ENCODE measurements at places on chromosomes 5 and 9. TPM values are rescaled to one million over a fixed set of nuclear protein-coding genes. Genes with fewer than 3 reads are reported as not detected.

TSC1 gene
- total RNA-seq = 37.4 TPM

OLFM1 gene
- total RNA-seq = 63.0 TPM

SOHLH1 gene
- not detected for total RNA-seq

FOXD1 gene
- 9.9 TPM for total RNA-seq

SLC23A1 gene
- not detected for total RNA-seq

CRHBP gene
- total RNA-seq = 7.0 TPM

SPEF2 gene
- 4.4 TPM for total RNA-seq

PCDHGC4 gene
- 2.8 TPM for total RNA-seq

PCDHA1 gene
- total RNA-seq = not detected

DNA sequence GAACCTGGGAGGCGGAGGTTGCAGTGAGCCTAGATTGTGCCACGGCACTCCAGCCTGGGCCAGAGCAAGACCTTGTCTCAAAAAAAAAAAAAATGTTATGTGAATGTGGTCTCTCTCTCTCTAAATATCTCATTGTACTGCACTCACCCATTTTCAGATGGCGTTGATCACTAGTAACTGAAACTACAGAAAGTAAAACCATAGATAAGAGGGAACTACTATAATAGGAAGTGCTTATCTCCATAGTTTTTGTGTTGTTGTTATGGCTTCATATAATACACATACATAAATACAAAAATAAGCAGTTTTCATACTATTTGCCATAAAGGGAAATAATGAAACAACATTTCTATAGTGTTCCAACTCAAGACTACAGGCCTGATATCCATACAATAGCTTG is 9.1 kb downstream of the IL31RA start:
- no peak overlapping the region for H3K27ac ChIP-seq
- DNase-seq = no peak
- no peaks in the 10 kb centered on the region for H3K4me1 ChIP-seq
- H3K4me3 ChIP-seq = no peak overlapping the region
- H3K36me3 ChIP-seq = no peaks in the 10 kb centered on the region
- no peaks in the 10 kb centered on the region for H3K27me3 ChIP-seq

- H3K36me3 ChIP-seq = no peaks in the 10 kb centered on the region
- H3K4me3 ChIP-seq = no peak overlapping the region
- H3K4me1 ChIP-seq = no peaks in the 10 kb centered on the region
- H3K27ac ChIP-seq = no peak overlapping the region
- no peak for DNase-seq
Observed at GRCh38 chr5:132182359-132183040, 45.2 kb downstream of the P4HA2 start.

GRCh38 chr5:151224372-151224771 is 480 bp upstream of the CCDC69 start:
- H3K36me3 ChIP-seq = no peaks in the 10 kb centered on the region
- no peak overlapping the region for H3K4me3 ChIP-seq

GRCh38 chr9:21028466-21028865 is 3.0 kb downstream of the HACD4 start:
- H3K27me3 ChIP-seq = no peaks in the 10 kb centered on the region
- H3K4me1 ChIP-seq = no peaks in the 10 kb centered on the region
- no peaks in the 10 kb centered on the region for H3K36me3 ChIP-seq
- no peak for DNase-seq
- H3K4me3 ChIP-seq = no peak overlapping the region
- no peak overlapping the region for H3K27ac ChIP-seq

GRCh38 chr5:91591076-91591475 is 208.0 kb upstream of the ARRDC3 start:
- no peaks in the 10 kb centered on the region for H3K4me1 ChIP-seq
- no peaks in the 10 kb centered on the region for H3K27me3 ChIP-seq
- no peaks in the 10 kb centered on the region for H3K36me3 ChIP-seq
- no peak overlapping the region for H3K27ac ChIP-seq

DNA sequence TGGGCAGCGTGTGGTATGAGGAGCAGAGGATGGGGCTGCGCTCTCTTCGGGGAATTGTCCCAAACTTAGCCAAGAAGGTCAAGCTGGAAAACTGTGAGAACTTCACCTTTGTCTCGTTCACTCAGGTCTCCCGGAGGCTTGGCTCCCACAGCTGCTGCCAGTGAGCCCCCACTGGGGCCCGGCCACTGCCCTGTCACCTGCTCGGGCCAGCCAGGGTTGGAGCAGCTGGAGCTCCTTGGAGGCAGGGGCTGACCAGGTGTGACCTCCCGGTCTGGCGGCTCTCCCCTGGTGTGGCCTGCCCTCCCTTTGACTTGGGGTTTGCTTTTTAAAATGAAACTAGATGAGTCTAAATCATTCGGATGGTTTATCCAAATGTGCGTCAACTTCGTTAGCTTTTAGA is 58.0 kb downstream of the INIP start:
- H3K27me3 ChIP-seq = no peaks in the 10 kb centered on the region
- no peak overlapping the region for H3K4me3 ChIP-seq
- no peak overlapping the region for H3K27ac ChIP-seq
- H3K4me1 ChIP-seq = no peaks in the 10 kb centered on the region

DNA sequence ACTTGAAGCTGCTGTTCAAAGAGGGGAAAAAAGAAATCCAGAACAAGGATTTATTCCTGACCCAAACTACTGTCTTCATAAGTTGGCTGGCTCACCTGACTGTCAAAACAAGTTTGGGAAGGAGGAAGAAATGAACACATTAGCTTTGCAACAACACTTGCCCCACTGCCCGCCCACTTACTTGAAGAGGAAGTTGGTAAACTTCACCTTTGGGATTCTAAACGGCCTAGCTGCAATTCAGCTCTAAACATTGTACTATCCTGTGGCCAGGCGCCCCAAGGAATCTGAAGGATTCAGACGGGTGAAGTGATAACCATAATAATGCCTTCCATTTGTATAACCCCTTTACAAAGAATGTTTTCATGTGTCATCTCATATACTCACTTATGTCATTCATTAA is 199.4 kb downstream of the ARRDC3 start:
- no peaks in the 10 kb centered on the region for H3K36me3 ChIP-seq
- H3K4me1 ChIP-seq = no peaks in the 10 kb centered on the region
- no peak for DNase-seq
- no peak overlapping the region for H3K4me3 ChIP-seq
- no peaks in the 10 kb centered on the region for H3K27me3 ChIP-seq

DNA sequence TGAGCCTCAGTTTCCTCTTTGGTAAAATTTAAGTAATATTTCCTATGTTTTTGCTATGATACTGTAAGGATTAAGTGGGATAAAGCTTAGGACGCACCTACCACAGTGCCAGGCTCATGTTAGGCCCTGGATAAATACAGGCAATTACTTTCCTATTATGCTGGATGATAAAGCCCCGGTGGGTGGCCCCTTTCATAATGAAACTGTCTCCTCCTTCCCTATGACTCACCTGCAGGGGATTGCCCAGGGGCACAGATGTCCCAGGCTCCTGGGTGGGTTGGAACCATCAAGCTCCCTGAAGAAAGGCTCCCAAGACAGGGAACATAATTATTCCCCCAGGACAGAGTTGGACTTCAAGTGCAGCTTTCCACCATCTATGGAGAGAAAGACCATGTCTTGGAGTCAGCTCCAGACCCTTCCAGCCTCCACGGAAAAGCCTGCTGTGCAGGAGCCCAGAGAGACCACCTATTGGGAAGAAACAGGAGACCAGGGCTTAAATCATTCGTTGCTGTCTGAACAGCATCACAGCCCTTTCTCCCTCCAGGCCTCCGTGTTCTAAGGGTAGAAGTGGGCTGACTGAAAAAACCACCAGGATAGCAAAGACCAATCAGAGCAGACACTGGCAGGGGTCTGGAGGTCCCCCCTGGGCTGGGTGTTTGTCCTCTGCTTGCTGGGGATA is 43.2 kb upstream of the FOXE1 start:
- no peak overlapping the region for H3K4me3 ChIP-seq
- H3K4me1 ChIP-seq = no peaks in the 10 kb centered on the region
- DNase-seq = no peak

DNA sequence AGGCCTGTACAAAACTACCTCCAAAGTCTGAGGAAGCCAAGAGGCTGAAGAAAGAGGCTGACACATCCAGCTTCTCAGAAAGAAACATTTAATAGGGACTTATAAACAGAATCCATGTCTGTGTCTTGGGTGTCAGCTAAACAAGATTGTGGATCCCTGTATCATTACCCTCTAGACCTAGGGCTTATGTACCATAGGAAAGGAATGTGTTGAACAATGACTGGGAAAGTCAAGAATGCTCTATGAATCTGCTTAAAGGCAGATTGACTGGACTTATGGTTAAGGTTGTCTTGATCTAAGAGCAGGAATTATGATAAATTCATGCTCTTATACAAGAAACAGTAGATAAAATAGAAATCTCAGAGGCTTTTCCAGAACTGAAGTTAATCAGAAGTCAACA is 335.7 kb upstream of the RPS23 start:
- H3K4me1 ChIP-seq = no peaks in the 10 kb centered on the region
- H3K4me3 ChIP-seq = no peak overlapping the region

- no peaks in the 10 kb centered on the region for H3K4me1 ChIP-seq
- H3K27ac ChIP-seq = no peak overlapping the region
- H3K36me3 ChIP-seq = no peaks in the 10 kb centered on the region
Observed at GRCh38 chr5:147037515-147038205, 159.1 kb upstream of the PPP2R2B start.

GRCh38 chr5:178279723-178280438 is 47.3 kb upstream of the PHYKPL start:
- H3K27me3 ChIP-seq = no peaks in the 10 kb centered on the region
- H3K36me3 ChIP-seq = no peaks in the 10 kb centered on the region
- DNase-seq = peak; percentile 96
- H3K4me3 ChIP-seq = no peak overlapping the region

DNA sequence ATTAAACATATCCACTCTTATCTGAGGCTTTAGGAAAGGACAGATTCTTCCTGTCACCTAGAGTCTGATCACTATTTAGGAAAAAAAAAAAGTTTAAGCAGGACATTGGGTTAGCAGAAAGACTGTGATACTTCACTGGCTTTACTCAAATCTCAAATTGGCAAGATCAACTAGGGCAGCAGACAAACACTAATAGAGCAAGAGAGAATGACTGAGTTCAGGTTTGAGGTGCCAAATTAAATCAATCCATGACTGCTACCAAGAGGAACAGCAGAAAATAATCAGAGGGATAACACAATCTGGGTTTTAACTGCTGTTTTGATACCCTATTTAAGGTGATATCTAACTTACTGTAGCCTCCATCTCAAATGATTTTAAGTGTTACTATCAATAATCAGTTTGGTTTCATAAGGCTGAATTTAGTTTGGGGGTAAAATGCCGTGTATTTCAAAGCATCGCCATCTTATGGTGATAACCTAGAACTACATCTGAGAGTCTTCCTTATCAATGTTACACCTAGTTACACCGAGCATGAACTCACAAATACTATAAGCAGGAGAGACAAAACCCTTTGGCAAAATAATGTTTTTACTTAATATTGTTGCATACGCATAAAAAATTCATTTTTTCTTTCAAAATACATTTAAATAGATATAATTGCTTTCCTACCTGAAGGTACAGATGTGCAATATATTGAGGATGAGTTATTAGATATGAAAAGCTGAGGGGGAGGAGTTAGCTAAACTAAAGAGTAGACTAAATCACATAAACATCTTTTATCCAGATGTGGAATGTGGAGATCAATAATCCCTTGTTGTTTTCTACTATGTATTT is 286.4 kb upstream of the CDH12 start:
- no peaks in the 10 kb centered on the region for H3K36me3 ChIP-seq
- no peaks in the 10 kb centered on the region for H3K4me1 ChIP-seq
- DNase-seq = no peak
- no peak overlapping the region for H3K27ac ChIP-seq

DNA sequence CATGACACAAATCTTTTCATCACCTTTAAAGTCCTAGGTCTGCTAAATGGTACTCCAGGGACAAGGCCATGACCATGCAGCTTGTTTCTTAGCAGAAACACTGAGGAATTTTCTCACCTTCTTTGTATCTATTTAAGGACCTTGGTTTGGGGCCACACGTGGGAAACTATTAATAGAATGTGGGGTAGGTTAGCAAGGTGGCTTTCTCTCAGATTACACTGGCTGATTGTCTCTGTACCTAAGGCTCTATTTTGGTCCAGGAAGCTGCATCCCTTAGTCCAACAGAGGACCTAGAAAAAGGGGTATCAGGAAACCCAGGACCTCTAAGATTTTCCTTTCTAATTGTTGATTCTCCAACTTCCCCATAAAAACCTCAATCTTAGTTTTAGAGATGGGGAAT is 36.3 kb upstream of the FRMD3 start:
- DNase-seq = no peak
- H3K27me3 ChIP-seq = no peaks in the 10 kb centered on the region
- no peak overlapping the region for H3K4me3 ChIP-seq
- H3K36me3 ChIP-seq = no peaks in the 10 kb centered on the region
- peaks cover 3% of the 10 kb centered on the region for H3K4me1 ChIP-seq

DNA sequence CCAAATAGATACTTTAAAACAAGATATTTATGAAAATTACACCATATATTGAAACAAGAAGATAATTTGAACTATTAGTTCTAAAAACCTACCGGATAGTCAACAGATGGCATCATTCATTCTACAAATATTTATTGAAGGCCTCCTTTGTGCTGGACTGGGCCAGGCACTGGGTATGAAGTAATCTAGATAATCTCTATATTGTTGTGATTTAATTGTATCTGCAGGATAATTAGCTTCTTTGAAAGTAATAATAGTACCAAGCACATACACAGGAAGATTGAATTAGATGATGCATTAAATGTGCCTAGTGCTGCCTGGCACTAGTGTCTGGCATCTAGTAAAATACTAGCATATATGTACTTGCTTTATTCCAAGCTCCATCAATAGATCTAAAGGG is 735.2 kb upstream of the DMAC1 start:
- no peaks in the 10 kb centered on the region for H3K27me3 ChIP-seq
- no peaks in the 10 kb centered on the region for H3K4me1 ChIP-seq
- H3K4me3 ChIP-seq = no peak overlapping the region
- no peaks in the 10 kb centered on the region for H3K36me3 ChIP-seq

GRCh38 chr9:81538890-81539289 is 150.5 kb downstream of the TLE1 start:
- H3K27me3 ChIP-seq = no peaks in the 10 kb centered on the region
- no peak overlapping the region for H3K27ac ChIP-seq
- H3K4me3 ChIP-seq = no peak overlapping the region
- DNase-seq = no peak
- H3K4me1 ChIP-seq = no peaks in the 10 kb centered on the region

DNA sequence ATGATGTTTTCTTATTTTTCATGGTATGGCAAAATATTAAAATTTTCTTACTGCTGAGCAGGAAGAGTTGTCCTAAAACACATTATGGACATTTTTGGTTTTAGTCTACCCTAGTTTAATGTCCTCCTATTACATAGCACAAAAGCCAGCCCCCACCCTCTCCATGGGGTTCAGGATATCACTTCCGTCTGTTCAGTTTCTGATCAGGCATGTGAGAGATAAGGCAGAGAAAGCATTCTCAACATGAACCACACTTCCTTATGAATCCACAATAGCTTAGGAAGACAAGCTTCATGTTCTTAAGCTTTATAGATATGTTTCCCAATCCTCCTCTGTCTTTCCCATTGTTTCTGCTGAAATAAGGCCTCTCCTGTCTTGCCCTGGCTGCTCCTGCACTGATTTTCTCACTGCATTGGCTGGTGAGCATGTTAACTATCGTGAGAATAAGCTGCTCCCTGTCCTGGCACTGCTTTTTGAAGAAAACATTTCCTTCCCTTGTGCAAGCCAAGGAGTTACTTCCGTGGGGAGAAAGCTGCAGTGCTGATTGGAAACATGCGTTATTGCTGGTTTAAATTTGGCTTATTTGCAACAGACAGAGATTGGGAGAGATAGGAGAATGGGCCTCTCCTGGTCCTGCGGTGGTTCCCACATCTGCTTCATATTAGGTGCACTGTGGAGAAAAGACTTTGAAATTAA is 260.3 kb upstream of the RPS23 start:
- H3K4me1 ChIP-seq = no peaks in the 10 kb centered on the region
- no peak overlapping the region for H3K4me3 ChIP-seq
- H3K36me3 ChIP-seq = peaks cover 2% of the 10 kb centered on the region
- no peak for DNase-seq
- peak overlapping the region; percentile 15 for H3K27ac ChIP-seq

Data from aorta (tissue), 5 donors.